ENCODE measurements at places on chromosomes 2 and 18.

- H3K4me1 ChIP-seq: peaks cover 33% of the 10 kb centered on the region
- H3K27me3 ChIP-seq: no peaks in the 10 kb centered on the region
- peaks cover under 1% of the 10 kb centered on the region for H3K36me3 ChIP-seq
- no peak overlapping the region for H3K27ac ChIP-seq
- no peak overlapping the region for H3K4me3 ChIP-seq
Measured at GRCh38 chr2:46706264-46706983, 209.2 kb downstream of the MCFD2 start.

DNA sequence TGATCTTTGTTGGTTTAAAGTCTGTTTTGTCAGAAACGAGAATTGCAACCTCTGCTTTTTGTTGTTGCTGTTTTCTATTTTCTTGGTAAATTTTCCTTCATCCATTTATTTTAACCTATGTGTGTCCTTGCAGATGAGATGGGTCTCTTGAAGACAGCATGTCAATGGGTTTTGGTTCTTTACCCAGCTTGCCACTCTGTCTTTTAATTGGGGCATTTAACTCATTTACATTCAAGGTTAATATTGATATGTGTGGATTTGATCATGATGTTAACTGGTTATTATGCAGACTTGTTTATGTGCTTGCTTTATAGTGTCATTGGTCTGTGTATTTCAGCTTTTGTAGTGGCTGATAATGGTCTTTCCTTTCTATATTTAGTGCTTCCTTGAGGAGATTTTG is 327.9 kb upstream of the SYT4 start:
- H3K27ac ChIP-seq: no peak overlapping the region
- no peaks in the 10 kb centered on the region for H3K4me1 ChIP-seq
- no peaks in the 10 kb centered on the region for H3K36me3 ChIP-seq
- no peaks in the 10 kb centered on the region for H3K27me3 ChIP-seq
- DNase-seq: no peak

- no peaks in the 10 kb centered on the region for H3K4me1 ChIP-seq
- peaks cover 6% of the 10 kb centered on the region for H3K27me3 ChIP-seq
- no peaks in the 10 kb centered on the region for H3K36me3 ChIP-seq
- no peak for DNase-seq
- H3K4me3 ChIP-seq: no peak overlapping the region
Measured at GRCh38 chr18:32668956-32669355, 103.9 kb downstream of the KLHL14 start.

- no peak overlapping the region for H3K27ac ChIP-seq
- H3K27me3 ChIP-seq: peaks cover 39% of the 10 kb centered on the region
- peak overlapping the region; percentile 64 for H3K4me3 ChIP-seq
- H3K36me3 ChIP-seq: no peaks in the 10 kb centered on the region
Measured at GRCh38 chr18:31100436-31101182, 1.6 kb downstream of the DSC2 start.

GRCh38 chr2:145987793-145988192 is 1467.9 kb upstream of the ZEB2 start:
- H3K4me3 ChIP-seq: no peak overlapping the region
- no peaks in the 10 kb centered on the region for H3K36me3 ChIP-seq
- no peaks in the 10 kb centered on the region for H3K4me1 ChIP-seq

- H3K4me3 ChIP-seq: no peak overlapping the region
- H3K4me1 ChIP-seq: peaks cover 12% of the 10 kb centered on the region
- peaks cover 2% of the 10 kb centered on the region for H3K36me3 ChIP-seq
- no peak for DNase-seq
- no peak overlapping the region for H3K27ac ChIP-seq
- H3K27me3 ChIP-seq: no peaks in the 10 kb centered on the region
Measured at GRCh38 chr2:113225263-113226259, 51.8 kb downstream of the PSD4 start.
